Activated gamma-delta T cell treated with Interleukin-2 at 50 U/mL for 16 hours (primary cell): ENCODE measurements at places on chromosomes 7 and 10.
A peak's percentile ranks its signal among the peaks of the same experiment; 100 is the strongest.

DNA sequence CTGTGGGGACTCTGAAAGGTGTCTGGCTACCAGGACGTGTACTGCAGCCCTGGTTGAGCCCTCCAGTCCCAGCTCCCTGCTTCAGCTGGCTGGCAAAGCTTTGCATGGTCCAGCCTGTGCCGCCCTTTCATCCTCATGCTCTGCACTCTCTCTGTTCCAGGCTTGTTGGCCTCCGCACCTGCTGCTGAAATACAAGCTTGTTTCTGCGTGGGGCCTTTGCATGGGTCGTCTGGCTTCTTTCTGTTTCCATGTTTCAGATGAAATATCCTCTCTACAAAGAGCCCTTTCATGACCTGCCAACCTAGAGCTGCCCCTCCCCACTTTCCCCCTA lies 45.9 kb downstream of the TSPAN15 start:
- DNase-seq: no peak

DNA sequence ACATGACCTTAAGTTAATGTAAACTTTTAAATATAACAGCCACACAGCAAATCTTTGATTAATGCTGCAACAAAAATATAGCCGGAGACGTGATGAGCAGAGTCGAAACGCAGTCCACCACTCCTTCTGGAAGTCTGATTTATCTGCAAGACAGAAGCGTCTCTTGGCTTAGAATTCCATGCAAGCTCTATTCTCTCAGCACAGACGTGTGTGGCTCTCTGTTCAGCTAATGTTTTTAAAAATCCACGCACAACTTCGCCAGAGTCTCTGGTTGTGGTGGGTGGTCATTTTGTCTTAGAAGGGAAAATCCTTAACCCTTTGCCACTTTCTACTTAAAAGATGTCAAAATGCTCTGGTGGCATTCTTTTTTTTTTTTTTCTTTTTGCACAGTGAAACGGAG lies 438.0 kb upstream of the MGMT start:
- DNase-seq: no peak

- no peak for DNase-seq
Measured at GRCh38 chr7:149719912-149720335, 53.5 kb downstream of the ZNF467 start.

DNA sequence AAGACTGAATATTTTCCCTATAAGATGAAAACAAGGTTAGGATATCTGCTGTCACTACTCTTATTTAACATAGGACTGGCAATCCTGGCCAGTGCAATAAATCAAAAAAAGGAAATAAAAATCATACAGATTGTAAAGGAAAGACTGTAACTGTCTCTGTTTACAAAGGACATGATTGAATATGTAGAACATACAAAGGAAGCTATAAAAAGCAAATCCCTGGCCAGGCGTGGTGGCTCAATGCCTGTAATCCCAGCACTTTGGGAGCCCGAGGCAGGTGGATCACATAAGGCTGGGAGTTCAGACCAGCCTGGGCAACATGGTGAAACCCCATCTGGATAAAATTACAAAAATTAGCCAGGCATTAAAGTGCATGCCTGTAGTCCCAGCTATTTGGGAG lies 15.8 kb downstream of the ZNF485 start:
- DNase-seq: no peak

GRCh38 chr7:55965100-55965470 lies 700 bp downstream of the NIPSNAP2 start:
- DNase-seq: no peak

DNA sequence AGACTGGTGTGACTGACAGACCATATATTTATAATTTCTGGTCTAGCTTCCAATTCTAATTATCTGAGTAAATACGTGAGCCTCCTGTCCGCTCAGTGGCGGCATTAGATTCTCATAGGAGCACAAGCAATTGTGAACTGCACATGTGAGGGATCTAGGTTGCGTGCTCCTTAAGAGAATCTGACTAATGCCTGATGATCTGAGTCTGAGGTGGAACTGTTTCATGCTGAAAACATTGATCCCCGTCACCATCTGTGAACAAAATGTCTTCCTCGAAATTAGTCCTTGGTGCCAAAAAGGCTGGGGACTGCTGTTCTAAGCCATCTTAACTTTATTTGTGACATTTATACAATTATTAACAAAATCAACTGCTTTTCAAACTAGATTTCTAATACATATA lies 164.7 kb upstream of the MEOX2 start:
- DNase-seq: no peak

DNA sequence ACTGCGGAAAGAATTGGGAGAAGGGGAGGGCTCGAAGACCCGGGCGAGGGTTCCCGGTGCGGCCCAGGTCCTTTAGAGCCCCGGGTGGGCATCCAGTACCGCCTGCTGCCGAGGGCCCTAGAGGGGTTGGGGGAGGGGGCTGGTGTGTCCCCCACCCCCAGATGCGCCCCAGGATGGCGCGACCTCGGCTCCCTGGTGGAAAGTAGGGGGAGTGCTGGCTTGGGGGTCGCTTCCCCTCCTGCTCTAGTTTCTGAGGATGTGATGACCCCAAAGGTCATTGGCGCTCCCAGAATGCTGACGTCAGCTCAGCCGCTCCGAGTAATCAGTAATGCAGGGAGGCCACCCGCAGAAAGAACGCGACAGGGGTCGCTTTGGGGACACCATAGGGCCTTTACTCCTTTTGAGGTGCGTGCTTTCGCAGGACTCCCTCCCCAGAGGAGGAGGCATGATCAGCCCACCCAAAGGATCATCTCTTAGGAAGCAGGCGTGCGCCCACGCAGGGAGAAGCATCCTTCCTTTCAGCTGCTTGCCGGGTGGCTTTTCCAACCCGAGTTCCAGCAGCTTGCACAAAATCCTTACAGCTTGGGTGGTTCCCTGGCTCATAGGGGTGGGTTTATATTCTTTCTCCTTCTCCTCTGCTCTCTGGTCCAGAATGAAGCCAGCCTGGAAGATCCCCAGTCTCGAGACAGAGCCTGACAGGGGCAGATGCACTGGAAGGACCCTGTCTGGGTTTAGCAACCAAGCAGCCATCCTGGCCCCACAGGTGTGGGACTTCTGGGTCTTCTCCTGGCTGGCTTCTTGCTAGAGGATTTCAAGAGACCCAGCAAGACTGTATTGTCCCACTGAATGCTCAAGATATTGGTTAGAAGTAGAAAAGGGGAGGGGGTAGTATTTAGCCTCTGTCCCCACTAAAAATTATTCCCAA lies 1.3 kb upstream of the PRKAG2 start:
- no peak for DNase-seq

GRCh38 chr7:140053812-140054539 lies 8.8 kb downstream of the PARP12 start:
- no peak for DNase-seq

GRCh38 chr10:9244864-9245263 lies 1190.4 kb downstream of the GATA3 start:
- DNase-seq: no peak

DNA sequence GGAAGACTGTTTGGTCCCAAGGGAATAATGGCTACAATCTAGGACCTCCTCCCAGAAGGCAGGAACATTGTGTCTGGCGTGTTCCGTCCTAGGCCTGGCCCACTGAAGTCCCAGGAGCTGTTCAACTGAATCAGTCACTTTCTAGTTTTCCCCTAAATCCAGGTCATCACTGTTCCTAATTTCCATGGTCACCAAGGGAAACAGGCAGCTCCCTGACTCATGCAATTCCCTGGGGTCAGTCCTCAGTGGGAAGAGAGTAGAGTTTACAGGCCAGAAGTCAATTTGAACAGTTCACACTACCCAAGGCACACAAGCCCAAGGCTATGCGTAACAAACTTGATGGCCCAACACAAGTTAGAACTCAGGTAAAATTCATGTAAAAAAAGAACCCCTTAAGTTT lies 44.0 kb downstream of the CREB3L2 start:
- DNase-seq: no peak

DNA sequence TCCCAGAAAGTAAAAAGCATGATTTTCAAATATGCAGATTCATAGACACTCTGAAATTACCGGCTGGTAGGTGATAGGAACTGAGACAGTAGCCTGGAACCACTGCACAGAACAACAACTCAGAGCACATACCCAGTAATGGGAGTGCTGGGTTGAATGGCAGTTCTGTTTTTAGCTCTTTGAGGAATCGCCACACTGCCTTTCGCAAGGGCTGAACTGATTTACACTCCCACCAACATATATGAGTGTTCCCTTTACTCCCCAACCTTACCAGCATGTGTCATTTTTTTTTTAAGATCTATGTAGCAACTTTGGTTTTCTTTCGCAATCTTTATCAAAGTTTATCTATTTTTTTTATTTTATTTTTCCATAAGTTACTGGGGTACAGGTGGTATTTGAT lies 358.8 kb downstream of the CALN1 start:
- no peak for DNase-seq

DNA sequence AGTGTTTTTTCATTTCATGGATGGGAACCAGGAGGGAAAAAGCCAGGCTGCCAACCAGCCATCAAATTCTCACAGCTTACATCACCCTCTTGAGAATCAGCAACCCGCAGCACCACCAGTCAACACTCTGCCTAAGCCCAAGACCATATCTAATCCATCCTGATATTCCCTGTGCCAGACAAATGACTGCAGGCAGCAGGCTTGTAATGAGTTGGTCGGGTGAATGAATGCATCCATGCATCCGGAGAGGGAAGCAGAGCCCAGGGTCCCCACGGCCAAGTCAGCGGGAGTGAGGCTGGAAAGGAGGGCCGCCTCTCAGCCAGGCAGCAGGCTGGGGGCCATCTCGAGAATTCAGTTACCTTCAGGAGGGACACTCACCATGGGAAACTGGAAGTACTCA lies 46.9 kb downstream of the SLIT1 start:
- DNase-seq: no peak

DNA sequence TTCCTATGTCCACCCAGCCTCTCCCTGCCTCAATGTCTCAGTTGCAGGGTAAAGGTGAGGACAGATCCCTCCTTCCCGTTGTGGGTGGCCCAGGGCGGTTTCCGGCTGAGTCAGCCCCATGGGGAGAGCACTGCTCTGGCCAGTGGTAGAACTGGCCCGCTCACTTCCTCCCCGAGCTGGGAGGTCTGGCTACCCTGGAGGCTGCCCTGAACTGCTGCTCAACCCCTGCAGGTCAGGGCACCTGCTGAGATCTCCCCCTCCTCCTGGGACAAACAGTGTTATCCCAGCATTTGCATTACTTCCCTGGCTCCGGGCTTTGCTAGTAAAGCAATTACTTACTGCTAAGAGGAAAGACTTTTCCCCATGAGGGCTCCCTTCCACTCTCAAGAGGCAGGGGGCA lies 21.4 kb upstream of the IMPDH1 start:
- no peak for DNase-seq

- no peak for DNase-seq
Measured at GRCh38 chr10:329361-330099, 194.3 kb downstream of the ZMYND11 start.

GRCh38 chr10:110498982-110499795 lies 1.5 kb downstream of the DUSP5 start:
- peak; percentile 31 for DNase-seq

GRCh38 chr7:123746055-123746454 lies 2.7 kb downstream of the WASL start:
- no peak for DNase-seq

DNA sequence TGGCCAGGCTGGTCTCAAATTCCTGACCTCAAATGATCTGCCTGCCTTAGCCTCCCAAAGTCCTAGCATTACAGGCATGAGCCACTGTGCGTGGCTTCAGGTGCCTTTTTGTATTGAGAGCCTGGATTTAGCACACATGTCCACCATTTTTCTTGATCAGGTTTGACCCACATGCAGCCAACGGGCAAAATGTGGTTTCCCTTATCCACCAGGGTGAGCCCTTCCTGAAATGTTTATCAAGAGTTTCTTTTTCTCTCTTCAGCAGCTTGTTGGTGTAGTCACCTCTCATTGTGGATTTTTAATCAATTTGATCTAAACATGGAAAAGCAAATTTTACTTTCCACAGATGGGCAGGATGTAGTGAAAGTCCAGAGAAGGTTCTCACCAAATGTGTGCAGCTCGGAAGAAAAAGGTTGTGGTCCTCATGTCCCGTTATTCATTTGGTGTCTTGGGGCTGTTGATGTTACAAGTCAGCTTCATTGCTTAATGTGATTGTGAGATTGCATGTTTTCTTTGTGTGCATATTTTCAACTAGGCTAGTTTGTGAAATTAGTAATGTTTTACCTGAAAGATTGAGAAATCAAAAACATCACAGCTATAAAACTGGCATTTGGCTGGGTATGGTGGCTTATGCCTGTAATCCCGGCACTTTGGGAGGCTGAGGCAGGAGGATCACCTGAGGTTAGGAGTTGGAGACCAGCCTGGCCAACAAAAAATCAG lies 28.9 kb downstream of the GUSB start:
- no peak for DNase-seq

GRCh38 chr10:3475367-3475766 lies 302.8 kb upstream of the PITRM1 start:
- DNase-seq: no peak

GRCh38 chr7:92590711-92591310 lies 621 bp upstream of the FAM133B start:
- DNase-seq: no peak

DNA sequence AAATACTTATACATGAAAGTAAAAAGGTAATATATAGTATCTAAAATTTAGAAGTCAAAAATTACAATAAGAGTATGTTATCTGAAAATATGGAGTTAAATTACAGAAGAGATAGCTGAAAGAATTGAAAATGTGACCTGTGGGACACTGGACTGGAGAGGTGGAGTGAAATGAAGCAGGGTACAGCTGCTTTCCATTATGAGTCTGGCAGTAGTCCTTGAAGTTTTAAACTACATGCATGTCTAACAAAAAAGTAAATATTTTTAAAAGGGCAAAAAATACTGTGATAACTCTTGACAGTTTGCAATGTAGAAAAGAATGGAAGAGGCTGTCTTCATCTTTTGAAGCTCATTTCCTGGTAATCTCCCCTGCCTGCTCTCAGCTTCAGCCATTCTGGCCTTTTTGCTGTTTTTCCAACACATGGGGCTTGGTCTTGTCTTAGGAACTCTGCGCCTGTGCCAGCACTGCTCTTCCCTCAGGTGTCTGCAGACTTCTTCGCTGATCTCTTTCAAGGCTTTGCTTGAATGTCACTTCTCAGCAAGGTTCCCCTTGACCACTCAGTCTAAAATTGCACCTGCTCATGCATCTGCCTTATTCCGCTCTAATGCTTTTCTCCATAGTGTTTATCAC lies 36.9 kb downstream of the PTPRZ1 start:
- no peak for DNase-seq

- DNase-seq: no peak
Measured at GRCh38 chr7:33616752-33617151, 288.6 kb upstream of the BMPER start.

- no peak for DNase-seq
Measured at GRCh38 chr7:128938544-128939074, 882 bp downstream of the IRF5 start.

DNA sequence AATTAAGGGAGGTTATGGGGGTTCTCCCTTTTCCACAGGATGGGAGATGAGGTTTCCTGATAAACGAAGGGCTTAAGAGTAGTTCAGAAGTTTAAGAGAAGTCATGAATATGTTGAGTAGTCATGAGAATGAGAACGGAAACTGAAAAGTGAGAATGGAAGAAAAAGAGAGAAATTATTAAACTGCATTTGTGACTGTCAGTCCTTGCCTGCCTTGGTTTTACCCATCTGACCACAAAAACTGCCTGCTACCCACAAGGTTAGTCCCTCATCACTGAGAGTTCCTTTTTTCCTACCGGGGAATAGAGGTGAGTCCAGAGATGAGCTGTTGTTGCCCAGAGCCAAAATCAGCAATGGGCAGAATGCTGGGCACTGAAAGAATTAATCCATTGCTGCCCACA lies 174.1 kb upstream of the BET1 start:
- DNase-seq: no peak
